ENCODE measurements at places on chromosomes 12 and 14.
A peak's percentile ranks its signal among the peaks of the same experiment; 100 is the strongest.

- DNase-seq = no peak
These were observed 168.7 kb upstream of the CPNE8 start for GRCh38 chr12:39074063-39074462.

GRCh38 chr12:129193263-129193871 is 340.1 kb downstream of the GLT1D1 start:
- DNase-seq = no peak

- DNase-seq = no peak
These were observed 415.8 kb downstream of the TMTC2 start for GRCh38 chr12:83102499-83102898.

GRCh38 chr12:121240484-121241101 is 30.7 kb downstream of the P2RX4 start:
- peak; percentile 88 for DNase-seq

DNA sequence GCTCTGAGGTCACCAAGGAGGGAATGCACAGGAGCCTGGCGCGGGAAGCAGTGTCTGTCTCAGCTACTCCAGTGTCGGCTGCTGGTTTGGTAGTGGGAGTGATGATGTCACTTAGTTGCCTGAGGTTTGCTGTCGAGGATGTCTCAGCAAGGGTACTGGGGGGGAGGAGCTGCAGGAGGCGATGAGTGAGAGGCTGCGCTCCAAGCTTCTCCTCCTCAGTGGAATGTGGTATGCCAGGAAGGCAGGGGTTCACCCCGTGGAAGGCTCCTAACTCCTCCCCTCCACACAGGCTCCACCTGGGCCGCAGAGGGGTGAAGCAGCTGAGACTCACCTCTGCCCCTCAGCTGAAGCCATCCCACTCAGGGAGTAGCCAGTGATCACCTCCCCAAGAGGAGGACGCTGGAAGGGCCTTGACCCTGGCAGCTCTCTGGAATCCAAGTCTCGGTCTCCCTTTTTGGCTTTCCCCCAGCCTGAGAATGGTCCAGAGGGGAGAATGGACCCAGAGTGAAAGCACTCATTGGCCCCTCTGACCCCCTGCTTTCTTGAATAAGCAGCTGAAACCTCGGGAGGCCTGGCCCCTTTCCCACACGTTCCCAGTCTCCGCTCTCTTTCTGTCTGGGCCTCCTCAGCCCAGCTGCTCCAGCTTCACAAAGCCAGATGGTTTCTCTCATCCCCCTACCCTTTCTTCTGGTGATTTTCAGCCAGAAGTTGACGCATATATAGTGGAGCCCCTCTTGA is 178.9 kb upstream of the FKBP4 start:
- no peak for DNase-seq

- no peak for DNase-seq
These were observed 47.0 kb upstream of the LGR5 start for GRCh38 chr12:71392521-71393145.

- no peak for DNase-seq
These were observed 50.5 kb downstream of the SSH1 start for GRCh38 chr12:108806921-108807320.

DNA sequence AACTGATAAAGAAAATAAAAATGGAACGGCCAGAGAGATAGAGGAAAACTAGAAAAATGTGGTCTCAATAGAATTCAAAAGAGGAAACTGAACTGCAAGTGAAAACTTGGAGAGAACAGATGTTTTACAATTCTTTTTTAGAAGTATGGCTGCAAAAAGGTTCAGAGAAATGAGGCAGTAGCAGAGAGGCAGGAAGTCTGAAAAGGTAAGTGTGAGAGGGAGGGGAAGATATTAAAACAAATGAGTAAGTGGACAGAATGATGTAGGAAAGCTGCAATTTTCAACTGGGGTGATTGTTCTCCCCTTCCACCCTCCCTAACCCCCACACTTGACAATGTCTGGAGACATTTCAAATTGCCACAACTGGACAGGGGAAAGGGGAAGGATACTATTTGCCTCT is 12.9 kb downstream of the BTBD7 start:
- no peak for DNase-seq

DNA sequence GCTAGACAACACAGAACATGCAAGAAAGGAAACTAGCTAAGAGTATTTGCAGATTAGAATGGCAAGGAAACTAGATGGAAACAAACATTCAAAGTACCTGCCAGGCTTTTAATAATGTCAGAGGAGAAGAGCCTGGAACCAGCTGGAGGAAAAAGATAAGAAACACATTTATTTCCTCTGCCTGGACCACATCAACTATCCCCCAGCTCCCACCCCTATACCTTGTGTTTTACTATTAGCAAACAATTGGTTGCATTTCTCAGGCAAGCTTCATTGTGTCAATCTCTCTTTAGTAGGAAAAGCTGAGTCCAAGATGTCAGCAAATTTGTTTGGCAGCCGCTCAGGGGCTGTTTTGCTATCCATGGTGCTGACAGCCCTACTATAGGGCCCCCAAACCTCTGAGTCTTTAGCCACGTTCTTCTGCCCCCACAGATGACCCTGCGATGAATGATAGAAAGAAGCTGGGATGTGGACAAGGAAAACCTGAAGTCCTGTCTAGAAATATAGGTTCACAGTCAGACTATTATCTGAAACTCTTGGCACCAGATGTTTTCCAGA is 11.6 kb upstream of the SYNDIG1L start:
- DNase-seq = no peak

DNA sequence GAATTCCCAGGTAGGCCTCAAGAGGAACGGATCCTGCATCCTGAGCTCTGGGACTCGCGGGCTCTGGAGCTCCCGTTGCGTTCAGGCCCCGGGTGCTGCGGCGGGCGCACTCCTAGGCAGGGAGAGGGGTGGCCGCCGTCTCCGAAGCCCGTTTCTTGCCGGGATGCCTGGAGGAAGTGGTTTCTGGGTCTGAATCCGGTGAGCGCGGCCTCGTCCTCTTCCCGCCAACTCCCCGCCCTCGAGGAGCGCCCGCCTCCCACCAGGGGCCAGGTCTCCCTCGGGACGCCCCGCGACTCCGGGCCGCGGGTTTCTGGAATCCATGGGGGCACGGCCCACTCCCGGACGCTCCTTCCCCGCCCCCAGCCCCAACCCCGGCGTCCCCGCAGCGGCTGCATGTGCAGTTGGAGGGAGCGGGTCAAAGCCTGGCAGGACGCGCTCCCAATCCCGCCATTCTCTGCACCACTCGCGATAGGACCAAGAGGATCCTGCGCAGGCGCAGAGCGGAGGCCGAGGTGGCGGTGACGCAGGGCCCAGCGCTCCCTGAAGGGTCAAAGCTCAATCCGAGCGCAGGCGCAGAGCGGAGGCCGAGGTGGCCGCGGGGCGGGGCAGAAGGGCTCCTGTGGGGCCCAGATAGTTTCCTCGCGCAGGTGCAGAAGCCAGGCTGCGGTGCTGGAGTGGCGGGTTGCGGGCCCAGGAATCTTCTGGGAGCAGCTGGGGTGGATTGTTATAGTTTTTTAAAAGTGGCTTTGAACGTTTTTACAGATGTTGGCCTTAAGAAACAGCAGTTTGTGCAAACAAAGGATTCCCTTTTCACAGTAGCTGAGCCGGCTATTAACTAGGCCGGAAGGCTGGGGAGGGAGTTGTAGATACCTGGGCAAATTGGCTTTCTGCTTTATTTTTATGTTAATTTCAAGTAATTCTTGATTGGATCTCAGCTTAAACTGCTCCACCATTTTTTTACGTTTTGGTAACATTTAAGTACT is 796.4 kb downstream of the AACS start:
- no peak for DNase-seq

GRCh38 chr14:32011225-32011624 is 65.9 kb upstream of the ARHGAP5 start:
- no peak for DNase-seq

- no peak for DNase-seq
These were observed 38.2 kb downstream of the PLXNC1 start for GRCh38 chr12:94186278-94187241.

DNA sequence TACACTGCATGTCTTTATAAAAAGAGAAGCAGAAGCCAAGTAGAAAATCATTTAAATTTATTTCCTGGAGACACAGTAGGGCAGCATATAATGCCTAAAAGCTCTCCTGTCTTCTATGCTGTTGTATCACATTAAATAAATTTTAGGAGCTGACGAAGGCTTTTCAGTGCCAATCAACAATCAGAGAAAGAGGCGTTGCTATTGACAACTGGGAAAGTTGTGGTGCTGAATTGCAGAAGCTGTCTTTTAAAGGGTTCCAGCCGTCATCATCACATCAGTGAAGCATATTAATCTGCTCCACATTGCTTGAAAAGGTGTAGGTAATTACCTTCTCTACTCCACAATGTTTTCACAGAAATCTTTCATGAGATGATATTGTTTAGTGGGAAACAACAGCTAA is 103.9 kb downstream of the FSCB start:
- DNase-seq = no peak
